ENCODE measurements at places on chromosomes 12 and 14.

- no peak for DNase-seq
Measured at GRCh38 chr14:96281486-96281885, 25.5 kb downstream of the BDKRB1 start.

DNA sequence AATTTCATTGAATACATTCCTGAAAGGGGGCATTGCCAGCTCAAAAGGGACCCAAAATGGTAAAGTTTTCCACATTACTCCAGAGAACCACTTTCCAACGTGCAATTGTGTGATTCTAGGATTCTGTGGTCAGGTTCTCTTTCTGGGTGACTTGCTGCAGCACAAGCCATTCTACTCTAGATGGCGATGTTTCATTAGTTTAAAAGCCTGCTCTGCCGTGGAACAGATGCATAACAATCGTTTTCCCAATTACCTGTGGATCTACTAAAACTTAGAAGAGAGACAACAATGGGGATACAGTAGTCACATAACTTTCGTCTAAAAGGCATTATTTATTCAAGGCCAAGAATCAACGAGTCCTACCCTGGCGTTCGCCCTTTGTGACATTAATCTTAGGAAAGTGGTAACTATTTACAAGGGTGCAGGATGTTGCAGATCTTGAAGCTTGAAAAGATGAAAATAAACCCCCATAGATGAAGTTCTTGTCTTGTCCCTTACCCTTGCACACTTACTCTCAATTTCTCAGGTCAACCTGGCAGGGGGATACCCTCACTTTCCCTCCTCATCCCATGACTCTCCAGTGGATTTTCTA is 400.9 kb downstream of the SNAPC1 start:
- DNase-seq: no peak

DNA sequence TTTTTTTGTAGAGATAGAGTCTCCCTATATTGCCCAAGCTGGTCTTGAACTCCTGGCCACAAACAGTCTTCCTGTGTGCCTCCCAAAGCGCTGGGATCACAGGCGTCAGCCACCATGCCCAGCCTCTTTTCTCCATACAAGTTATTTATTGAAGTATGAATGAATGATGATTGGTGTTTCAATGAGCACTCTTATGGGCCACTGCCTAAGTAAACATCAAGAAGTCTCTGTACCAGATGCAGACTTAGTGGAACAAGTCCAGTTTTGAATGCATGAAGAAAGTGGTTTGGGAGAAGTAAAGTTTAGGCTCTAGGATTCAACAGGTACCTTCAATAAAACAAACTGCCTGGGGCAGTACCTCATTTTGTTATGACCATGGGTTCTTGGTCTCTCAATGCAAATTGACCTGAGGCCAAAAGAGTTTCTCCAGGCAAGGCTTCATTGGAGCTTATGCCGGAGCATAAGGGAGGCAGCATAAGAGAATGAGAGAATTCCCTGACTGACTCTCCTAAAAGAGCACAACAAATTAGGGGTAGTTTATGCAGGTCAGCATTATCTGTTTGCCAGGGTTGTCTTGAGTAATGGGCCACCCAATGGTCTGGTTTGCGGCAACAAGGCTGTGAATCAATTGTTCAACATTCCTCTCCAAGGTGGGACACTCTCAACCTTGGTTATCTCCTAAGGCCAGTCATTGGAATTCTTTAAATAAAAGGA is 1.1 kb upstream of the GMFB start:
- no peak for DNase-seq

- no peak for DNase-seq
Measured at GRCh38 chr14:100147181-100147631, 12.2 kb downstream of the DEGS2 start.

- no peak for DNase-seq
Measured at GRCh38 chr14:55516776-55517175, 63.2 kb upstream of the KTN1 start.

GRCh38 chr14:100654814-100655740 is 67.9 kb upstream of the BEGAIN start:
- DNase-seq: no peak

GRCh38 chr12:28294300-28294699 is 104.0 kb downstream of the CCDC91 start:
- DNase-seq: no peak

- no peak for DNase-seq
Measured at GRCh38 chr12:22242726-22243125, 91.8 kb downstream of the ST8SIA1 start.

DNA sequence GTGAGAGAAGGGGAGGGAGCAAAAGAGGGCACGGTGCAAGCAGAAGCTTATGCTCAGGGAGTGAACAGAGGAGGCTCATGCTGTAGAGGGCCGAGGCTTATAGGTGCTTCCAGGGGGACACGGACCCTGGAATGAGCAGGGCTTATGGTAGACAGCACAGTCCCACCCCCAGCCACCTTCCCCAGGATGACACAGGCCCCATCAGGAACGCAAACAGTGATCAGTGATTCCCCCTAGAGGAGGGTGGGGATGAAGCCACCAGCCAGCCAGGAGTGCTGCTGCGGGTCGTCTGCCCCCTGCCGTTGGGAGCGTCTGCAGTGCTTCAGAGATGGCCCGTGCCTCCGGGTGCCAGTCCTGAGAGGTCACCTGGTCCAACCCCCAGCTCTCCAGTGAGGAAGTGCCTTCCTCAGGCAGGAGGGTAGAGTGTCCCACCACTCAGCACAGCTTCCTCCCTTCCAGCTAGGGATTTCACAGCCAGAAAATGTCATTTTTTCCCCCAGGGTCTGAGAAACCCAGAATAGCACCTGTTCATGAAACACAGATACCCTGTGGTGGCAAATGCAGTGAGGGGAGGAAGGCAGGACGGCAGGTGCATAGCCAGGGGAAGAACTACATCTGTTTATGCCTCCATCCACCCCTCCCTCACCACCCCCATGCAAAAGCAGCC is 60.7 kb downstream of the SLC6A12 start:
- DNase-seq: no peak

DNA sequence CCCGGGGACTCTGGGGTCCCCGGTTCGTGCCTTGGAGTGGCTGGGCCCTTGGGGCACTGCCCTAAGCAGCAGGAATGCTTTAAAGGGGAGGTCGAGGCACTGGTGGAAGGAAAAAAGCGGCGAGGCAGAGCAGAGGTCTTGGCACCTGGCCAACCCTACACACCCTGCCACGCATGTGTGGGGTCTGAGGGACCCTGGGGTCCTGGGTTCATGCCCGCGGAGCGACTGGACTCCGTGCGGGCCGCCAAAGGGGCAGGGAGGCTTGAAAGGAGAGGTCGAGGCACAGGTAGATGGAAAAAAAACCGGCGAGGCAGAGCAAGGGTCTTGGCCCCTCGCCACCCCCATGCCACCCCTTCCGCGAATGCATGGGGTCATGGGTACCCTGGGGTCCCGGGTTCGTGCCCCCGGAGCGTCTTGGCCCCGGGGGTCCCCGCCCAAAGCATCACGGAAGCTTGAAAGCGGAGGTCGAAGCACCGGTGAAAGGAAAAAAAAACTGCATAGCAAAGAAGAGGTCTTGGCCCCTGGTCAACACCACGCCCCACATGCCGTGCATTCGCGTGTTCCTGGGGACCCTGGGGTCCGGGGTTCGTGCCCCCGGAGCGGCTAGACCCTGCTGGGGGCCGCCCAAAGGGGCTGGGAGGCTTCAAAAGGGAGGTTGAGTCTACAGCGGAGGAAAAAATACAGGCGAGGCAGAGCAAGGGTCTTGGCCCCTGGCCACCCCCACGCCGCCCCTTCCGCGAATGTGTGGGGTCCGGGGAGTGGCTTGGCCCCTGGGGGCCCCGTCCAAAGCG is 312.9 kb downstream of the ALG10 start:
- no peak for DNase-seq

- no peak for DNase-seq
Measured at GRCh38 chr14:59214702-59215302, 26.3 kb downstream of the DAAM1 start.

- DNase-seq: no peak
Measured at GRCh38 chr12:97944576-97944975, 482.0 kb downstream of the RMST start.

- DNase-seq: no peak
Measured at GRCh38 chr14:30272848-30273832, 285.8 kb upstream of the G2E3 start.

GRCh38 chr12:117002051-117002817 is 91.5 kb downstream of the FBXW8 start:
- DNase-seq: no peak

DNA sequence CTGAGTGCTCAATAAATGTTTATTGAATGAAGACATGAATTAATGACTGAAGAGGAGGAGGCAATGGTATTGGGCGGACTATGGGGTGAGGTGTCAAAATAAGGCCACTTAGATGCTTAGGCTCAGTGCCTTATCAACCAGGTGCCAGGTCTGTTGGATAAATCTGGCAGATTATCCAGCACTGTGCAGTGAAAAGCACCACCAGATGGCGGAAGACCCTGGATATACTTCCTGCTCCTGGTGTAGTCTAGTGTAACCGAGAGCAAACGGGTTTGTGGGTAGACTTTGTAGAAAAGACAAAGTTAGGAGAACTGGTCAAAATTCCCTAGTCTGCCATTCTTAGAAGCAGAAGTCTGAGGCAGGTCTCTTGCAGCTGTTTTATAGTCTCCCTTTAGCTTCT is 306.3 kb downstream of the ATP23 start:
- DNase-seq: no peak

- DNase-seq: no peak
Measured at GRCh38 chr14:69356903-69357543, 41.1 kb downstream of the ERH start.

GRCh38 chr14:91897106-91897701 is 29.9 kb upstream of the TC2N start:
- DNase-seq: peak; percentile 69

DNA sequence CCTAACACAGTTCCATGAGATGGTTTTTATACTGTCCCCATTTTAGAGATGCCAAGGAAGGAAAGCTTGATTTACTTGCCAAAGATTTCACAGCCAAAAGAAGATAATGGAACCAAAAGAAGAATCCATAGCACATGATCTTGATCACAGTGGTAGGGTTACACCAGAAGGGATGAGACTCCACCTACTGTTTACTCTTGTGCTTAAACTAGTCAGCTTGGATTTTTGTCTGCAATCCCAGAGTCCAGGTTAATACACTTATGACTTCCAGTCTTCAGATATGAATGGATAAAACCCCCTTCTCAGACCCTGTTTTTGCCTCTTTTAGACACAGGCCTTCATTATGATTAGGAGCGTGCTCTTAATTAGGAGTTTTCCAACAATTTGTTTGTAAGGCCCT is 454.2 kb downstream of the AEBP2 start:
- no peak for DNase-seq

DNA sequence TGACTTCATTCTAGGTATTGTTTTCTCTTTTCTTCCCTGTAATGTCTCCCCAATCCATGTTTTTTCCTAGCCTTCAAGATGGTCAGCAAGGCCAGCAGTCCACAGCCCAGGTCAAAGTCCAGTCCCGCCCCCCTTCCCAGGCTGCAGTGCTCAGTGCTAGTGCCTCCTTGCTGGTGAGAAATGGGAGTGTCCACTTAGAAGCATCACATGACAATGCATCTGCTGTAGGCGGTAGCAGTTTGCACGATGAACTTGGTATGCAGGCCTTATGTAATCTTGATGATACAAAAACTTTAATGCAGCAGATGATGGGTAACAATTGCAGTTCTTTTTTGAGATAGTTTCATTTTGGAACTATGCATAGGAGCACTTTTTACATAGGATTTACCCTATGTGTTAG is 88.4 kb downstream of the PCNX1 start:
- no peak for DNase-seq

DNA sequence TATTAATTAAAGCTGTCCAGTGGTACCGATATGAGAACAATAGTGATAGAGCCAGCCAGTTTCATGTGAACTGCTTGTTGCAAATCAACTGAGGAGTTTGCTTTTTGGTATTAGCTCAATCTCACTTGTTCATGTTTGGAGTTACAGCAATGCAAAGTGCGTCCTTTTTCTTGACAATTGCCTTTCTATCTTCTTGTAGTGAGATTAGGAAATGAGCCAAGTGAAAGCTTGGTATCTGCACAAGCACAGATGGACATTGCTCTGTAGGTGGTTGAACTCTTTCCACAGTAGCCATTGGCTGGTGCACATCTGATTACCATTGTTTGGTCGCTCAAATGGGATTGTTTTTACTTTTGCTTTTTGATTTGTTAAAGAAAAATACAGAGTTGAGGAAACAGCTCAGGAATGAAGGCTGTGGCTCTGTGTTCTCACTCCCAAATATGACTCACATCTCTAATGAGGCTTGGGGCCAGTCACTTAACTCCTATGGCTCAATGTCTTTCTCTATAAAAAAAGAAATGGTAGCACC is 241.4 kb downstream of the BMP4 start:
- DNase-seq: no peak

DNA sequence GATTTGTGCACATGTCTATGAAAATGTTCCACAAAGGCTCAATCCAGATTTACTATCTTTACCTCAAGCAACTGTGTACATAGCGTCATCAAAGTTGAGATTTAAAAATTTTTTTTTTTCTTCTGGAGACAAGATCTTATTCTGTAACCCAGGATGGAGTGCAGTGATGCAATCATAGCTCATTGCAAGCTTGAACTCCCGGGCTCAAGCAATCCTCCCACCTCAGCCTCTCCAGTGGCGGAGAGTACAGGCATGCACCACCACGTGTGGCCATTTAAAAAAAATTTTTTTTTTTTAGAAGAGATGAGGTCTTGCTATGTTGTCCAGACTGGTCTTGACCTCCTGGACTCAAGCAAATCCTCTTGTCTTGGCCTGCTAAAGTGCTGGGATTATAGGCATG is 2.3 kb downstream of the COCH start:
- DNase-seq: no peak

DNA sequence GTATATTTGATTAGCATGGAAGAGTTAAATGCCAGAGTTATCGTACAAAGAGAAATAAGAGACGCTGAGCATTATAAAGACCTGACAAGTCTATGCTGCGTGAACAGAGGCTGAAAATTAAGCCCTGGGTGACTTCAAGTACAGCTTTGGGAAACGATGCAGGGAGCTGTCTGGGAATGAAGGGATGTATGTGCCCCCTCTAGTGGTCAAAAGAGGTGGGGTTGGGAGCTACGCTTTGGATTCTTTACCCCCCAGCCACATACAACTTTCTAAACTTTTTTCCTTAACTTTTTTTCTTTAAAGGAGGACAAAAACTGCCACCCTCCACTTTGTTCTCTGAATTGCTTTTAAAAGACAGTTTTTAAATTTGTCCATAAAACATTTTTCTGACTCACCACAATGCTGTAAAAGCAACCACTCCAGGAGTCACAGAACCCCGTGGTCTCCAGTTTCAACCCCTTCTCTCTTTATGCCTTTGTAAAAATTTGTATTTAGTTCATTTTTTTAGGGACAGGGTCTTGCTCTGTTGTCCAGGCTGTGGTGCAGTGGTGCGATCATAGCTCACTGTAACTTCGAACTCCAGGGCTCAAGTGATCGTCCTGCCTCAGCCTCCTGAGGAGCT is 59.4 kb downstream of the ZNF664 start:
- no peak for DNase-seq

- no peak for DNase-seq
Measured at GRCh38 chr14:61491876-61492434, 170.6 kb downstream of the PRKCH start.
